RPMI7951 (cell line): ENCODE measurements at places on chromosomes 5 and 9. TPM values are rescaled to one million over a fixed set of nuclear protein-coding genes. Genes with fewer than 3 reads are reported as not detected.

GCNT4 gene
- total RNA-seq, result 0.10 TPM in 1 of 2 replicates, not detected in the other

GRCh38 chr5:125409861-125410536, 663.6 kb upstream of the ZNF608 start:
- no peak for DNase-seq

DNA sequence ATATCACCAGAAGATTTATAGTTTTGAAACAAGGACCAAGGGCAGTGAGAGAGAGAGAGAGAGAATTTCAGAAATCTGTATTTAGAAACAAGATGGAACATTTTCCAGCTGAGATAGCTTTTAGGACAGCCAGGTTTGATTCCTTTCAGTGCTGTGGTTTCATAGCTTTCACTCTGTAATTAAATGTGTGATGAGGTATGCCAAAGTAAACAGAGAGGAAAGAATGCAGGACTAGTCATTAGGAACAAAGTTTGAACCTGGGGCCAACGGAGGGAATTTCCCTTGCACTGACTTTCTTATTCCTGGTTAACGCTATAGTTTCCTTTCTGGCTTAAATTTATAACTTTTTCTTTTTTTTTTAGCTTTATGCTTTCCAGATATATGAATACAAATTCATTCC, 10.0 kb upstream of the CCL28 start:
- DNase-seq, result peak; percentile 64

DNA sequence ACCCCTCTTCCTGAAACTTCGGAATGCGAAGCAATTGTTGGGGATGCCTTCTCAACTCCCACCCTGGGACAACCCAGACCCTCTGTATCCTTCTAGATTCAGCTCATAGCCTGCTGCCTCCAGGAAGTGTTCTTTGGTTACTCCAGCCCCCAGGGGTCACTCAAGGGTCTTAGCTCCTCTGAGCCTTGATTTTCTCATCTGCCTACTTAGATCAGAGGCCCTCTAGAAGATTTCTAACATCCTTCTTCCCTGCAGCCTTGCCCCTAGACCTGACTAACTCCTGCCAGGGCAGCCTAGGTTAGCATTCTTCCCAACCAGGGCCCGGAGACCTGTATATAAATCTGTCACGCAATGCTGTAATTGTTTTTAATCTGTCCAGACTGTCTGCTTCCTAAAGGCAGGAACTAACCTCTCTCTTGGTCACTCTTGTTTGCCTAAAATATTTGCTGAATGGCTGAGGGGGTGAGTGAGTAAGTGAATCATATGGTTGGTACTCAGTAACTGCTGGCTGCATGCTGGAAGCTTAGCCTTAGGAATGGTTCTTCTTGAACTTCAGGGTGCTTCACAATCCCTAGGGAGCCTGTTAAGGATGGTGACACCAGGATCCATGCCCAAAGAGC, 8.2 kb downstream of the GALNT10 start:
- DNase-seq, result peak; percentile 59

GRCh38 chr5:159403906-159404681, 73.8 kb upstream of the IL12B start:
- no peak for DNase-seq

DNA sequence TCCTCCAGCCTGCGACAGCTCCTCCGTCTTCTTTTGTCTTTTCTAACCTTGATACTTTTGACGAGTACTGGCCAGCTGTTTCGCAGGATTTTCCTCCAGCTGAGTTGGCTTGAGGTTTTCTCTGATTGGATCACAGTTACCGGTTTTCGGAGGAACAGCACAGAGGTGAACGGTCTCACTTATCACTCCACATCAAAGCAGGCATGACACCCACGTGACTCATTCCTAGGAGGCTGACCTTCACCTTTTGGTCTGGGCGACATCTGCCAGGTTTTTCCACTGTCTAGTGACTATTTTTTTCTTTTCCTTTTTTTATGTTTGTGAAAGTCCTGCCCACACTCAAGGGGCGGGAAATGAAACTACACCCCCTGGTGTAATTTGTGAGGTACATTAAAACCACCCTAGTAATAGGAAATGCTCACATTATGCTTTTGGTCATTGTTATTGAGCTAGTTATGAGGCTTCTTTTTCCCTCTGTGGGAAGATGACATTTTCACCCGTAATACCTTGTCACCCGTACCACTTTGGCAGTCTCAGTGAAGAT, 319.2 kb downstream of the GADD45G start:
- no peak for DNase-seq

GRCh38 chr5:168985454-168985853, 315.5 kb downstream of the SLIT3 start:
- no peak for DNase-seq

GRCh38 chr9:135768516-135769218, 66.7 kb downstream of the KCNT1 start:
- no peak for DNase-seq

NUDCD2 gene
- total RNA-seq, result 7.3 and 10.4 TPM in 2 replicates

PGM5 gene
- total RNA-seq, result 0.36 and 2.9 TPM in 2 replicates

GRCh38 chr5:74542482-74542881, 98.0 kb downstream of the ENC1 start:
- peak; percentile 61 for DNase-seq

DNA sequence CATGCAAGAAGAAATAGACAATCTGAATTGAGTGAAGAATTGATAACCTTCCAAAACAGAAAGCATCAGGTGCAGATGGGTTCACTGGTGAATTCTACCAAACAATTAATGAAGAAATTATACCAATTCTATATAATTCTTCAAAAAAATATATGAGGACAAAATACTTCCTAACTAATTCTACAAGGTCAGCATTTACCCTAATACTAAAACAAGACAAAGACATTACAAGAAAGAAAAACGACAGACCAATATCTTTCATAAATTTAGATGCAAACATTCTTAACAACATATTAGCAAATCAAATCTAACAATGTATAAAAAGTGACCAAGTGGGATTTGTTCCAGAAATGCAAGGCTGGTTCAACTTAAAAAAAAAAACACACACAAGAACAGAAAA, 183.9 kb downstream of the BARX1 start:
- DNase-seq, result no peak

GRCh38 chr5:114734238-114734637, 372.4 kb downstream of the KCNN2 start:
- DNase-seq, result no peak

DNA sequence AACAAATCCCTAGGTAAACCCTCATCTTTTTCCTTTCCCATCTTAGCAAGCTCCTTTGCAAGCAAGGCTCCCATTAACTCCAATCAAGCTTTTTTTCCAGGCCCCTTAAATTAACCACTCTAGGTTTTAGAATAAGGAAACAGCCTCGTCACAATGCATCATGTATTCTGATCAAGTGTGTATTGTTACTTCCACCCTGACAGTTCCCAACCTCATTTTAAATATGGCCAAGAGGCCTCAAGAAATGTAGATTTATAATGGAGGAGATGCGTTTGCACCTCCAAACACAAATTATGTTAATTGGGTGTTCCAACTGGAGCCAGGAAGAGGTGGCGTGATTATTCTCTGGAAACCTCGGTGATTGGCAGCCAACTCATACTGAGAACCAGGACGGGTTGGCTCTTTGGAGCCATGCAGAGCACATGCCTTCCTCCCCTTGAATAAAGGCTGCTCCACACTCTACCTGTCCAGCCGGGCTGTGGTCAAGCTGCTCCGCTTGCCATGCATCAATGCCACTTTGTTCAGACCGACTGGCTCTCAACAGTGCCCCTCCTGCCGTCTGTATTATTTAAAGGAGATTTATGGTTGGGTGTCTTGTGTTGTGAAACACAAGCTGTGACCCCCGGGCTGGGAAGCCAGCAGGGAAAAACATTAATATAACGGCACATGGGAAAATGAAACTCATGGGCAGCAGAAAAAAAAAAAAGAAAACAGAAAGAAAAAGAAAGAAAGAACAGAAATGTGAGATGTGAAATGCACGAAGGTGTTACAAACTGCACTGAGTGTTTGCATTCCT, 191.1 kb downstream of the EBF1 start:
- DNase-seq, result no peak

GRCh38 chr9:72524820-72525540, 3.6 kb downstream of the TMC1 start:
- DNase-seq, result peak; percentile 98

CARTPT gene
- not detected in 2 replicates for total RNA-seq

GRCh38 chr5:136014049-136015002, 14.5 kb upstream of the TGFBI start:
- DNase-seq, result peak; percentile 68

PCDHA9 gene
- not detected in 2 replicates for total RNA-seq
